ENCODE measurements at places on chromosomes 2 and 18.

DNA sequence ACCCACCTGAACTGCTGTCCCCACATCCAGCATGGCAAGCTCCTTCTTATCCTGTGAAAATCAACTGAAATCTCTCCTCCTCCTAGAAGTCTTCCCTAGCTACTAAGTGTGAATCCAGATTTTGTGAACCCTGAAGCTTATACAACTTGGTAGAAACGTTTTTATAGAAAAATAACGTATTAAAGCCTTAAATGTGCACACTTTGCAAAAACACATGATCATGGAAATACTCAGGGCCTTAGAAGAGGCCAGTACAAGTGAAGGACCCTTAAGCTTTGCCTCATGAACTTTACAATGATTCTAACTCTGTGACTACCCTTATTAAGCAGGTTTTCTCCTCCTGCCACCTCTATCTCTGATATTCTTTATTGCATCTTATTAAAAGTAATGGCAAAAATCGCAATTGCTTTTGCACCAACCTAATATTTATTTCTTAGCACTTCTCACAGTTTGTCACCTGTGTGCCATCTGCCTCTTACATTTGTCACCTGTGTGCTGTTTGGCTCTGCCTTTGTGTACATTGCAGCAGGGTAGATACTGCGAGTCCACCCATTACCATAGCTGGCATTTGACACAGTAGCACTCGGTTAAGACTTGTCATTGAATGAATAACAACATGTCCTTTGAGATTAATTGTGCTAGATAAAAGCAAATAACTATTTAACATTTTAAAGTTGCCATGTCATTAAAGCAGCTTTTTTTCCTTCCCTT lies 42.2 kb downstream of the FRZB start:
- no peak for DNase-seq

DNA sequence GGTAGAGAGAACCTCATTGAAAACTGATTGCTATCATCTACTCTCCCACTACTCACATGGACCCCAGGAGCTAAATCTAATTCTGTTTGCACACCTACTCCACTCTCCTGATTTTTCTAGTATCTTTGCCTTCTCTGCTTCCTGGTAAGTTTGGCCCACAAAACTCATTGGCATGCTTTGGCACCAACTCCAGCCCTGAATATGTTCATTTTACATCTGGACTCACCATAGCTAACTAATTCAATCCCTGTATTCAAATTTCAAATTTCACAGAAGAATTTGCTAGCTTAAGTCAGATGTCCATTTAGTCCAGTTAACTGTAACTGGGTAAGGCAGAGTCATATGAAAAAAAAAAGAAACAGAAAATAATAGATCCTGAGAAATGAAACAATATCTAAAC lies 442.1 kb downstream of the SUCLG1 start:
- no peak for DNase-seq

DNA sequence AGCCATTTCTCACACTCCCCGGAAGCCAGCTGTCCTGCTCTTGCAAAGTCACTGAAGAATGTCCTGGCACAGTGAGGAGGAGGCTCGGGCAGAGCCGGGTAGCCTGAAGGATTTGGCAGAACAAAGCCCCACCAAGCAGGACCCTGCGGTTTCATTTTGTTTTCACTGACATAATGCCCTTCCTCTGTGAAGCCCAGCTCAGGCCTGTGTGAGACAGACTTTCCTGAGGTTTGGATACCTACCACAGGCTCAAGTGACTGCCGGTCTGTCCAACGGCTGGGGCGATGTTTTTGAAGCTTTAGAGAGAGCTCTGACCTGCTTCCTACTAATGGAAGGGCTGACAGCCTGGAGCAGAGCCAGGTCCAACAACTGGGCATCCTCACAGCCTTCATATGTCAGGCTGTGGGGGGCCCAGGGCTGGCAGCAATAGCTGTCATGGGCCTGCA lies 99.8 kb upstream of the FZD7 start:
- no peak for DNase-seq

- DNase-seq = no peak
Measured at GRCh38 chr2:97868986-97869721, 126.6 kb downstream of the TMEM131 start.

- no peak for DNase-seq
Measured at GRCh38 chr2:127330753-127331152, 36.8 kb upstream of the ERCC3 start.

- no peak for DNase-seq
Measured at GRCh38 chr18:72342933-72343332, 201.2 kb downstream of the CBLN2 start.

DNA sequence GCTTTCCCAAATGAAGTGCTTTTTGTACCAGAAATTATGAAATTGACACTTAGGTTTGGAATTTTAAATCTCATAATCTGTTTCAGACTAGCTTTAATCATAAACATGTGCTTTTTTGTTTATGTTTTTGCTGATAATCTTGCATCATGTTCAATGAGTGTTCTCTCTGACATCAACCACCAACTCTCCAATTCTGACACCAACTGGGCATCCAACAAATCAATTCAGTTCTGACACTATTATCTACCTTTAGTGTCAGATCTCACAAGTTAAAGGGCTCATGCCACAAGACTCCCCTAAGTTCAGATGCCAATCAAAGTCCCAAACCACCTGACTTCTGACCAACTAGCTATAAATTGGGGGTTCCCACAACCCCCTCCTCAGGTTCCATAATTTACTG lies 19.6 kb downstream of the PELI1 start:
- no peak for DNase-seq

GRCh38 chr2:53527056-53527455 lies 240.5 kb upstream of the CHAC2 start:
- no peak for DNase-seq

GRCh38 chr18:76446321-76447257 lies 48.5 kb downstream of the ZNF516 start:
- DNase-seq = no peak

GRCh38 chr18:11369556-11369955 lies 220.2 kb upstream of the PIEZO2 start:
- DNase-seq = no peak

DNA sequence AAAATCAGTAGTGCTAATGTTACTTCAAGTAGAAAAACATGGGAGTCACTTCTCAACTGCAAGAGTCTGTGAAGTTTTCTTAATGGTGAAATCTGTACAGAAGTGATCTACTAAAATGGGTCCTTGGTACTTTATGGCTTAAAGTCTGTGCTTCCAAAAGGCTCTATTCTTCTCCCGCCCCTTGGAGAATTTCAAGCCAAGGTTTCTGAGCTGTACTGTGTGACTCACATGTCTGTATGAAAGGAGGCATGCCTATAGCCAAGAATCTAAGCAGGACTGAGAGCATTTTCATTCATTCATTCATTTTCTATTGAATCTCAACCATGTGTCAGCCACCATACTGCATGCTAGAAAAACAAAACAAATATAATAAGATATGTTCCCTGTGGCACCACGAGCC lies 19.8 kb upstream of the DDX18 start:
- DNase-seq = no peak

DNA sequence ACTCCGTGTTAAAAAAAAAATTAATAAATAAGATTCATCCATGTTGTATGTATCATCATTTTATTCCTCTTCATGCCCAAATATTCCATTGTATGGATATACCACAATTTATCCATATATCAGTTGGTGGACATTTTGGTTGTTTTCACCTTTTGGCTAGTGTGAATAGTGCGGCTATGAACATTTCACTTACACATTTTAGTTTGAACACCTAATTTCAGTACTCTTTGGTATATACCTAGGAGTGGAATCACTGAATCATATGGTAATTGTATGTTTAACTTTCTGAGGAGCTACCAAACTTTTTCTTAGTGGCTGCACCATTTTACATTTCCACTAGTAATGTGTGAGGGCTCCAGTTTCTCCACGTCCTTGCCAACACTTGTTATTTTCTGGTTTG lies 20.0 kb downstream of the CDCA7 start:
- no peak for DNase-seq

DNA sequence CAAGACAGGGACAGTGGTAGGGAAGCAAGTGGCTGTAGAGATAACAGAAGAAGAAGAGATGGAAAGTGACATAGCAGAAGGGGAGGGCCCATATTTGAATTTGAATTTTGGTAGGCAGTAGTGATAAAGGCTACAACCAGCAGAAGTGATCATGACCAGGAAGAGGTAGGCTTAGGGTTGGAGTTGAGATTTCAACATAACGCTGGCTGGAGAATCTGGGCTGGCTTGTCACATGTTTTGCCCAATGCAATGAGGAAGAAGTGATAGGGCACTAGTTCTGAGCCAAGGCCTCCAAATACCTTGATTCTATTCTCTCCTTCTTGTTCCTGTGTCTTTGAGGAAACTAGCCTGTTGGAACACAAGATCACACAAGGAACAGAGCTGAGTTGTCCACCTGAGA lies 69.4 kb downstream of the SCG2 start:
- DNase-seq = no peak

GRCh38 chr18:23629444-23629946 lies 33.2 kb downstream of the ANKRD29 start:
- no peak for DNase-seq

DNA sequence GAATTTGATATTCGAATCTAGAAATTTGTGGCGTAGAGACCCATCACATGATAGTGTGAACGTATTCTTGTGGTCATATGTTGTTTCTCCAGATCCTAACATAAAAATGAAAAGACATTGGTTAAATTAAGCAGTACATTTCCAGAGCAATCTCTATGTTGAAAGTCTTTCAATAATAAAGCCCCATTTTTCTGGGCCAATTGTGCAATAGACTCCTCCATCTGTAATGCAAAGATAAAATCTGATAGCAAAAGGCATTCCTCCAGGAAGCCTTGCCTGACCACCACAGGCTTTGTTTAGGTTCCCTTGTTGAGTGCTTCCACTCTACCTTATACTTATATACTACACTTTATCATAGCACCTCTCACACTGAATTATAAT lies 31.3 kb downstream of the APOB start:
- no peak for DNase-seq

- DNase-seq = no peak
Measured at GRCh38 chr18:53689886-53690285, 534.6 kb downstream of the MBD2 start.

DNA sequence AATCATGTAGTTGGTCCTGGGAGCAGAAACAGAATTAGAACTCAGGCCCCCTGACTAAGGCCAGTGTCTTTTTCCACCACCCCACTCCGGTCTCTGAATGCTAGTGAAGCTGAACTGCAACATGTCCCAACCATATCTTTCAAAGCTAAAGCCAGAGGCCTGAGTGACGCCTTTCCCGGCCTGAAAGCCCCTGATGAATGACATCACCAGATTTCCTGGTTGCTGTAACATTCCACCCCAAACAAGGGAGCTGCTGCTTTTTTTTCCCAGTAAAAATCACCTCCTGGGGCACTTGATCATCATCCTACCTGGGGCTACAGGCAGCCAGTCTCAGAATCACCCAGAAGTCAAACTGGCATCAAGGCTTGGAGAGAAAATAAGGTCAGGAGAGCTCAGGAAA lies 162.7 kb downstream of the ARL4C start:
- no peak for DNase-seq

- no peak for DNase-seq
Measured at GRCh38 chr2:224903621-224904020, 138.6 kb downstream of the DOCK10 start.

DNA sequence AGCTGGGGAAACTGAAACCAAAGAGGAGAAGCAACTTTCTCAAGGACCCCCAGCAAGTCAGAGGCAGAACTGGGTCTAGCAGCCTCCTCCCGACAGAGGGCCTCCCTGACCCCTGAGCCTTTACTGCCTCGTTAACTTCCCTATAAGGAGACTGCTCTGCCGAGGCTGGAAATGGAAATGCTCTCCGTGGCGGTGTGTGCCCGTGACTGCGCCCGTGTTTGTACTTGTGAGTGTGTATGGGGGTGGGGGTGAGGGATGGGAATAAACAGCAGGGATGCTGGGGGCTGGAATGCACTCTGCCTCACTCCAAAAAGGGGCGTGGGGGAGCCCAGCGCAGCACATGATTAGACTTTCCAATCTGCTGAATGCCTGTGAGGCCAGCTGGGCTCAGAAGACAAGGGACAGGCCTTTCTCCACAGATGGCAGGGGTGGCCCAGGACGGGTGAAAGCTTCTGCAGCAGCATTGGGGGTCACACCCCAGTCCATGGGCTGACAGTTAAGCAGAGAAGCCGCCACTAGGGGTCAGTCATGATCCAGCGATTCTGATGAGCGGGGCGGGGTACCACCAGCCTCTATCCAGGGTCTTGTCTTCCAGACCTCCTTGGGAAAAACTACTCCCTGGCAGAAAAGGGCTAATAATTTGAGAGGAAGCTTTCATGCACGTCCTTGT lies 26.8 kb downstream of the MPHOSPH10 start:
- peak; percentile 31 for DNase-seq

- no peak for DNase-seq
Measured at GRCh38 chr2:225112362-225113126, 70.3 kb upstream of the DOCK10 start.

GRCh38 chr2:70827388-70827787 lies 7.0 kb upstream of the CLEC4F start:
- no peak for DNase-seq

DNA sequence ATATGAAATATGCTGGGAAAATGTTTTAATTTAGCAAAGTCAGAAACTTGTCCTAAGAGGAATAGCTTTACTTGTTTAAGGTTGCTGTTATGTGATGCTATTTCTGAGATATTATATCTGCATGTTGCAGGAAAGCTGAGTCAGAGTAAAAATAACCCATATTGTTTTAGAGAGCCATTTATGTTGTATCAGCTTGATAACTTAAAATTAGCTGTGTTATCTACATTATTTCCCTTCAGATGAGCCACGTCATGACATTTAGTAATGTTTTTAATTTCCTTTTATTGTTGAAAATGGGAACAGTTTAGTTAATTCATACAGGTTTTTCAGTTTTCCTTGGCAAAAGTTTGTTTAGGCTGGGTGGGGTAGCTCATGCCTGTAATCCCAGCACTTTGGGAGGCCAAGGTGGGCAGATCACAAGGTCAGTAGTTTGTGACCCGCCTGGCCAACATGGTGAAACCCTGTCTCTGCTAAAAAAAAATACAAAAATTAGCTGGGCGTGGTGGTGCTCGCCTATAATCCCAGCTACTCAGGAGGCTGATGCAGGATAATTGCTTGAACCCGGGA lies 55.8 kb downstream of the TTC27 start:
- no peak for DNase-seq

- DNase-seq = no peak
Measured at GRCh38 chr18:58668897-58669296, 2.4 kb upstream of the MALT1 start.

GRCh38 chr18:59520562-59521355 lies 161.7 kb upstream of the LMAN1 start:
- DNase-seq = no peak

- DNase-seq = no peak
Measured at GRCh38 chr2:71945603-71945959, 202.1 kb downstream of the CYP26B1 start.

DNA sequence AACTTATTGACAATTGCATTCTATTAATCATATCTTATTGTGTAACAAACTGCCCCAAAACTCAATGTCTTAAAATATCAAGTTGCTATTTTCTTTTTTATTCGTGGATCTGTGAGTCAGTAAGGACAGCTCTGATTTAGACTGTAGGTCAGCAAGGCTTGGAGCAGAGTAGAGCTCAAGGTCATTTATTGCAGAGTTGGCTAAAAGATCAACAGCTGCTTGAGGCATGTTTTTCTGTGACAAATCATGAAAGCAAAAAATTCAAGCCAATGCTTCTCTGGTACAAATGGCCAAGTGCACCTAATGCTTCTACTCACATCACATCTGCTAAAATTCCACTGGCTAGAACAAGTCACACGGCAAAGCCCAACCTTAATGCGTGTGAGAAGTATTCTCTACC lies 497.7 kb upstream of the LRATD1 start:
- no peak for DNase-seq
